ENCODE measurements at places on chromosomes 16 and 17. TPM values are rescaled to one million over a fixed set of nuclear protein-coding genes. Genes with fewer than 3 reads are reported as not detected.

- DNase-seq: no peak
These were observed 11.3 kb downstream of the ASGR1 start for GRCh38 chr17:7167832-7168231.

DNA sequence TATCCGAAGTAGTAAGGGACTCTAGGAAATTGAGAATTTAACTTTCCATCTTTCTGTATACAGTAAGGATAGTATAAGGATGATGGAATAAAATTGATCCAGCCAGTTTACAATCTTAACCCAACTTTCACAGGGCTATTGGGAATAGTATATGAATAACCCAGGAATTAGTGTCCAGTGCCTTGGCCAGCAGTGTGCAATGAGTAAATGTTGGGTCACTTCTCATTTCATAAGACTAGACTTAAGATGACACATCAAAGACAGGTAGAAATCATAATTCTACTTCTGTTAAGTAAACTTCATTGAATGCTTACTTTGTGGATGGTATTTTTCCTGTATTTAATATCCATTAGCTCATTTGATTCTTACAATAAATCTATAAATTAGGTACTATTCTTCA lies 949.6 kb upstream of the GOT2 start:
- DNase-seq: no peak

The CNGB1 gene
- total RNA-seq: not detected

DNA sequence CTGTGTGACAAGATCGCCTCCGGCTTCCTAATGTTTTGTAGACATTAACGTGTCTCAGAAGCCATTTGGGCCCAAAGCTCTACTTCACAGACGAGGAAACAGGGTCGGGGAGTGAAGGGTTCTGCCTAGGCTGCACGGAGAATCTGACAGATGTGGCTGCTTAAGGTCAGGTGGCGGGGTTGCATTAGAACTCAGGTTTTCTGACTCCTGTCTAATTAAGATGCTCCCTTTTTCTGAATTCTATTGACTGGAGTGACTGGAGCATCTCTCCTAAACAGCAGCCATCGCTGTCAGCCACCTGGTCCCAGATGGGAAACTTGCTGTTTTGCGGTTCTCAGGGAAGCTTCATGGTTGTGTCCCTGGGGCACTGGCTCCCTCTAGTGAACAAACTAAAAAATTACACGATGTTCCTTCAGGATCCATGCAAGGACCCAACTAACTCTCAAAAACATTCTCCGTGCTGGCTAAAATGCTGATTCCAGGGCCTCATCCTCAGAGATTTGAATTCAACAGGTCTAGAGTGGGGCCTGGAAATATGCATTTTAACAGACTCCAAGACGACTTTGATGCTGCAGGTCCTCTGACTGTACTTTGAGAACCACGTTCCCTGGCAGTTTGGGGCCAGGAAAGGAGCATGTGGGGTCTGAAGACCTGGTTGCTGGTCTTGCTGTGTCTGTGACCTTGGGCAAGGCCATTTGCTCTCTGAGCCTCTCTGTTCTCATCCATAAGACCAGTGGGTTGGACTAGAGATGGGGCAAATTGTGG lies 117.4 kb downstream of the IRF8 start:
- peak; percentile 34 for DNase-seq

The MVD gene
- 7.0 TPM for total RNA-seq

The HS3ST4 gene
- total RNA-seq: not detected

DNA sequence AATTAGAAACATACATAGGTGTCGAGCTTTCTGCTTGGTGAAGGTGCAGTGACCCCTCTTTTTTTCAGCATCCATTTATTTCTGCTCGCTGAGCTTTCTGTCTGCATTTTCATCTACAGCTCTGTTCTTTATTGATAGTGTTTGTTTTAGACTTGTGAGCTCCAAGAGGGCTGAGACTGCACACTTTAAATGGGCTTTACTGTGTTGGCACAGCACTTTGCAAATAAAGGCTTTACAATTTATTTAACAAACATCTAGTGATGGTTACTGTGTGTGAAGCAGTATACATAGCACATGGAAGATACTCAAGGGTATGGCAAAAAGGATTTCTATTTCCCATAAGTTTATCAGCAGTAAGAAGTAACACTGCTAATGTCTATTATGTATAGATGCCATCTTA lies 563.7 kb upstream of the HSBP1 start:
- DNase-seq: no peak

All from NCI-H460 (cell line).